ENCODE measurements at places on chromosomes 7 and 10.

- DNase-seq: no peak
Observed at GRCh38 chr7:111380945-111381344, 181.3 kb downstream of the IMMP2L start.

GRCh38 chr7:113996405-113996804, 77.6 kb upstream of the PPP1R3A start:
- DNase-seq: no peak

- no peak for DNase-seq
Observed at GRCh38 chr7:17404006-17404405, 105.6 kb downstream of the AHR start.

- no peak for DNase-seq
Observed at GRCh38 chr10:102946992-102947391, 28.9 kb downstream of the CNNM2 start.

- DNase-seq: no peak
Observed at GRCh38 chr7:73628504-73628903, 4.2 kb upstream of the MLXIPL start.

DNA sequence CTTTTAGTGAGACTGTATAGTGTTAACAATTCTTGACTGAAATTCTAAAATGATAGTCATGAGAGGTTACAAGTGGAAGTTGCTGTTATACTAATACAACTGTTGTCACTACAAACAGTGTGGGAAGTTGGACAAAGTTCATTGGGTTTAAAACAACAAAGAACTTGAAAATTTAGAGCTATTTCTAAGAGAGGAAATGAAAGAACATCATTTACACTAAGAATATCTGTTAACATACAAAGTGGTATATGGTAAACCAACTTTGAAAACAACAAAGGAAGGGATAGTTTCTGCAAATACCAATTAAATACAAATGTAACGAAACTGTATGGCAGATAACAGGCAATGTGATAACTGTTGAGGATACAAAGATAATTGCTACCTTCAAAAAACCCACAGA, 11.6 kb downstream of the MTPN start:
- DNase-seq: no peak

DNA sequence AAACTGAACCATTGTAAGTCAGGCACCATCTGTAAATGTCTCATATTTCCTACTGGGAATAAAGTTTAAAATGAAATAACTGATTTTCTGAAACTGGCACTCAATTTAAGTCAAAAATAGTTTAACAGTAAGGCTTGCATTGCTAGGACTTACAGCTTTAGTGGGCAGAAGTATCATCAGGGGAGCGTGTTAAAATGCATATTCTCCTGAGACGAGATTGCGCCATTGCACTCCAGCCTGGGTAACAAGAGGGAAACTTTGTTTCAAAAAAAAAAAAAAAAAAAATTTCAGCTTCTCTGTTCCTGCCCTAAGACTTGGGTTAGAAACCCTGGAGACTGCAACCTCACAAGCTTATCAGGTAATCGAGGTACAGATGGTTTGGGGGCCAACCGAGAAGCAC, 65.4 kb downstream of the UBE3C start:
- no peak for DNase-seq

Measured in right atrium auricular region (tissue), 2 donors.